ENCODE measurements at places on chromosomes 5 and 9. TPM values are rescaled to one million over a fixed set of nuclear protein-coding genes. Genes with fewer than 3 reads are reported as not detected.

PCDHGC4 gene
- not detected for total RNA-seq

SLC38A9 gene
- 24.9 TPM for total RNA-seq

CER1 gene
- not detected for total RNA-seq

FCN2 gene
- total RNA-seq = not detected

SPINK7 gene
- not detected for total RNA-seq

OR1J1 gene
- total RNA-seq = not detected

MZB1 gene
- total RNA-seq = not detected

NIPSNAP3A gene
- 29.0 TPM for total RNA-seq

STKLD1 gene
- total RNA-seq = 1.1 TPM

ODF2 gene
- total RNA-seq = 52.9 TPM

CDC14B gene
- total RNA-seq = 23.5 TPM

PCDHA6 gene
- not detected for total RNA-seq

TXNDC8 gene
- not detected for total RNA-seq

TPPP gene
- total RNA-seq = 0.62 TPM

PCDHGB2 gene
- total RNA-seq = 0.18 TPM

STK32A gene
- total RNA-seq = not detected

TAF11L10 gene
- total RNA-seq = not detected

All from G401 (cell line).